Right atrium auricular region (tissue), 2 donors: ENCODE measurements at places on chromosomes 4 and X.
A peak's percentile ranks its signal among the peaks of the same experiment; 100 is the strongest.

DNA sequence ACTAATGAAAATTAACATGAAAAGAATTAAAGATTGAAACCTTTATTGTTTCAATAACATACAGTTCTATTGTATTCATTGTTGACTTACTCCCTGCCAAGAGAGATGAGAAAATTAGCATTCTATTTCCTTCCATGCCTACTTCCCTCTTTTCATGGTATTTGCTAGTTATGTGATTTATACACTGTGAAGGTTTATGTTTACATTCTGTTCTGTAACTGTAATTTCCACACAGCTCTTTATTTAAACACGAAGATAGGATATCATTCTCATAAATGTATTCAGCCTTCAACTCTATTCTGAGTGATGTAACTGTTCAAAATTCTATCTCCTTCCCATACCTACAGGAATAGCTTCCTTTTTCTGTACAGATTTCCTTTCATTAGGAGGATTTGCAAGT is 6.6 kb downstream of the CCDC110 start:
- no peak for DNase-seq
- no peak overlapping the region for H3K27ac ChIP-seq
- H3K4me1 ChIP-seq = no peaks in the 10 kb centered on the region
- no peaks in the 10 kb centered on the region for H3K27me3 ChIP-seq

GRCh38 chrX:1391370-1391706 is 575 bp downstream of the SLC25A6 start:
- no peaks in the 10 kb centered on the region for H3K27me3 ChIP-seq
- peak overlapping the region; percentile 99 for H3K4me3 ChIP-seq
- H3K27ac ChIP-seq = peak overlapping the region; percentile 98

DNA sequence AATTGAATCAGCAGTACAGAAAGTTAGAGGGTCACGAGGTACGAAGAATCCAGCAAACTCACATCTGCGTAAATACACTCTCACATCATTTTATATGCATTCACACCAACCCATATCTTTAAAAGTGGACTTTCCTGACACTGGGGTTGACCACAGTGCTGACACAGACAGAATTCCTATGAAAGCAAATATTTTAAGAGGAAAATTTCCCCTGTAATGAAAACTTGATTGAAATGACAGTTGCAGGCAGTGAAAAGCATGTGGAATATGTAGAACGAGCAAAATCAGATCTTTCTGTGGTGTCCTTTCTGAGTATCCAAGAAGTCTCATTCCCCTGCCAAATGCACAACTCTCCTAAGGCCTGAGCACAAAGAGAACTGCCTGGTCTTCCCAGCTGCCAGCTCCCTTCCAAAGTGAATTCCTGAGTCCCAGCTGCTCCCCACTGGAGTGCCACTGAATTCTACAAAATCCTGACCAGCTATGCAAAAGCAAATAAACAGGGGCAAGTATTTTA is 50.5 kb upstream of the FAM9C start:
- no peak for DNase-seq
- H3K4me3 ChIP-seq = no peak overlapping the region
- no peaks in the 10 kb centered on the region for H3K27me3 ChIP-seq

DNA sequence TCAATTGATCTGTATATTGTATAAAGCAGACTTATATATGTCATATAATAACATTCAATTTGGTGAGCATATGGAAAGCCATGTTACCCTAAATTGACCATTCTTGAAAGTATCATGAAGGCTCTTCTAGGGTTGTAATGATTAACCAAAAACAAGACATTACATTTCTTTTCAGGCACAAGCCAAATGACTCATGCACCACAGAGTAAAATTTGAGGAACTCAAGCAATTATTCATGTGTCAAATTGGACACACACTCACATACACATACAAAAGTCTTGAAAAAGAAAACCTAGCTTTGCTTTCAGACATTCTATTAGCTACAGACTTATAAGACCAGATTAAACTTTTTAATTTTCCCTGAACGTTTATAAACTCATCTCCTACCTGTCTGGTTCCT is 146.5 kb upstream of the PCDH18 start:
- H3K4me1 ChIP-seq = no peaks in the 10 kb centered on the region
- H3K4me3 ChIP-seq = no peak overlapping the region
- H3K27me3 ChIP-seq = no peaks in the 10 kb centered on the region
- no peak for DNase-seq
- no peak overlapping the region for H3K27ac ChIP-seq

GRCh38 chr4:87559090-87559837 is 30.1 kb upstream of the SPARCL1 start:
- DNase-seq = no peak
- no peaks in the 10 kb centered on the region for H3K4me1 ChIP-seq
- no peaks in the 10 kb centered on the region for H3K27me3 ChIP-seq
- H3K36me3 ChIP-seq = no peaks in the 10 kb centered on the region
- H3K27ac ChIP-seq = no peak overlapping the region

- no peaks in the 10 kb centered on the region for H3K4me1 ChIP-seq
- no peaks in the 10 kb centered on the region for H3K36me3 ChIP-seq
- no peaks in the 10 kb centered on the region for H3K27me3 ChIP-seq
- DNase-seq = no peak
- H3K27ac ChIP-seq = no peak overlapping the region
Observed at GRCh38 chrX:131613260-131613659, 69.4 kb downstream of the OR13H1 start.

DNA sequence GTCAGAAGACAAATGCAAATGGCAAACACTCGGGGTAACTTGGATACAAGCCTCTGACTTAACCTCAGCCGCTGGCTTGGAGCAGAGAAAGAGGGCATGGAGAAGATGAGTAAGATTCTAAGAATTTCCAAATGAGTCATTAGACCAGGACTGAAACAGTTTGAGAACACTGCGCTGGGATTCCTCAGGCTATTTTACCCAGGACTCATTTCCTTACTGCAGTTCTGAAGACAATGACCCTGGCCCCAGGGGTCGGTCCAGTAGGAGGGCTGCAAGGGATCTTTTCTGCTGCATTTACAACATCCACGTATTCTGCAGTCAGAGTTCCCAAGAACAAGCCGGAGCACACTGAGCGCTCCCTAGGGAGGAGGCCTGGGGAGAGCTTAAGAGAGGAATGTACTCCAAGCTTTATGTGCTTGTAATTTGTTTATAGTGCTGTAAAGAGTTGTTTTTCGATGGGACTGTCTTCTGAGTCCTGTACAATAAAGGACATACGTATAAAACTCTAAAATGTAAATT is 27.3 kb upstream of the SORBS2 start:
- DNase-seq = no peak
- no peak overlapping the region for H3K4me3 ChIP-seq
- no peaks in the 10 kb centered on the region for H3K36me3 ChIP-seq
- peak overlapping the region; percentile 91 for H3K27ac ChIP-seq

GRCh38 chrX:105461016-105461415 is 240.5 kb upstream of the TEX13A start:
- no peaks in the 10 kb centered on the region for H3K36me3 ChIP-seq
- no peak for DNase-seq
- no peaks in the 10 kb centered on the region for H3K4me1 ChIP-seq
- H3K27me3 ChIP-seq = no peaks in the 10 kb centered on the region
- H3K27ac ChIP-seq = no peak overlapping the region
